ENCODE measurements at places on chromosomes 12 and 14. TPM values are rescaled to one million over a fixed set of nuclear protein-coding genes. Genes with fewer than 3 reads are reported as not detected.

GRCh38 chr12:53944907-53945847 lies 6.5 kb downstream of the HOXC13 start:
- H3K36me3 ChIP-seq = no peaks in the 10 kb centered on the region
- H3K27ac ChIP-seq = no peak overlapping the region
- no peaks in the 10 kb centered on the region for H3K4me1 ChIP-seq
- H3K4me3 ChIP-seq = no peak overlapping the region
- peaks cover 99% of the 10 kb centered on the region for H3K27me3 ChIP-seq

DNA sequence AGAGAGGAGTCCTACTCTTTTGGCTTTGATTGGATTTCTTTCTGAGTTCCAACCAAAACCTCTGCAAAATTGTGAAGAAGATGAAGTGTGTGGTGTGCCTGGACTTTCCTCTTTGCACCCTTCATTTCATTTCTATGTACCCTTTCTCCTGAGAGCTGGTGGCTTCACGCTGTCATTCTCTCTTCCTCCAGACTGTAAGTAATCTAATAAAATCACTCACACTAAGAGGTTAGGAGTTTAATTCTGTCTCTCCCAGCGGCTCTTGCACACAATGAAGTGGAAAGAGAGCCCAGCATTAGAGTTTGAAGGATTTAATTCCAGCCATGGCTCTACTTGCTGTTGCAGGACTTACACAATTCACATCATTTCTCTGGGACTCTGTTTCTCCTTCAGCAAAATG lies 37.8 kb upstream of the CRADD start:
- H3K4me3 ChIP-seq = no peak overlapping the region
- H3K27me3 ChIP-seq = no peaks in the 10 kb centered on the region
- H3K4me1 ChIP-seq = no peaks in the 10 kb centered on the region
- no peaks in the 10 kb centered on the region for H3K36me3 ChIP-seq

DNA sequence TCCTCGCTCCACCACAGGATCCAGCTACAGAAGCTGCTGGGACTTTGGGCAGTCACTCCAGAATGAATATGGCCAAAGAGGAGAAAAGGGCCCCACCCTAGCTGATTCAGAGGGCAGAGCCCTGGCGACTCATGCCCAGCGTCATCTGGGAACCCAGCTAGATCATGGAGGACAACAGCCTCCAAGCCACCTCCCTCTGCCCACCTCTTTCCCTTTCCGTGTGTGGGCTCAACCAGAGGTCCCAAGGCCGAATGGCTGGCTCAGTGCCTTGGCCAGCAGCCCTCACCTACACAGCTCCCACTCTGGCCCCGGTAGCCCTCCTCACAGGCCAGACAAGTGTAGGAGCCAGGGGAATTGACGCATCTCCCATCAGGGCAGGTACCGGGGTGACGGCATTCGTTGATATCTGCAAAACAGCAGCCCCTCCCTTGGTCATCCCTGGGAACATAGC lies 17.4 kb downstream of the ISCA2 start:
- H3K27ac ChIP-seq = no peak overlapping the region
- H3K27me3 ChIP-seq = no peaks in the 10 kb centered on the region
- H3K4me3 ChIP-seq = no peak overlapping the region
- no peak for DNase-seq

DNA sequence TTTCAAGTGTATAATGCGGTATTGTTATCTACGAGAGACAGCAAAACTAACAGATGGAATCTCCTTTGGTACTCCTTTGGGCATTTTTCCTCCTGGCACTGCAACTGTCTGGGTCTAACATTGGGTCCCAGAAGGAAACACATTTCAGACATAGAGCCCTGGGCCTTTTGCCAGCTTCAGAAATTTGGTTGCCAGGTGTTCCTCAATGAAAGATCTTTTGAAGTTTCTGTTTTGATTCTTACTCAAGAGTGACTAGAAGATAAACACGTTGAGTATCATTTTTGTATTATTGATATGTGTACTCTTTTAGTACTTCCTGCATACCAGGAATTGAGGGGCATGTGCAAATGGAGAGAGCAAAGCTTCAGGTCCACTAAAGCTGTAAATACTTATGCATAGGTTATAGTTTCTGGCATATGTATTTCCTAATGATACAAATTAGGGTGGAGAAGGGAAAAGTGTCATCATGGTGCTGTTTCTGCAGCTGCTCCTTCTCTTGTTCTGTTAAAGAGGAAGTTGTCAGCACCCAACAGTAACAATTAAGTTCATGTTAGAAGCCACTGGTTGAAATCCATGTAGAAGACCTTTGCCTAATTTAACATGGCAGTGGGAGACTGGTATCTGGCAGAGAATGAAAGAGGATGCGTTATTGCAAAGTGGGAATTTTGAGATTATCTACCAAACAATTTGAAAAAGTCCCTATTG lies 53.5 kb downstream of the SLC38A6 start:
- H3K27ac ChIP-seq = no peak overlapping the region
- no peaks in the 10 kb centered on the region for H3K4me1 ChIP-seq
- no peak overlapping the region for H3K4me3 ChIP-seq
- H3K36me3 ChIP-seq = no peaks in the 10 kb centered on the region

- no peak overlapping the region for H3K4me3 ChIP-seq
- peaks cover 16% of the 10 kb centered on the region for H3K4me1 ChIP-seq
- no peaks in the 10 kb centered on the region for H3K27me3 ChIP-seq
- no peak overlapping the region for H3K27ac ChIP-seq
- no peak for DNase-seq
- no peaks in the 10 kb centered on the region for H3K36me3 ChIP-seq
Measured at GRCh38 chr14:72451054-72451972, 442.6 kb downstream of the DPF3 start.

GRCh38 chr14:89618330-89618708 lies 201.3 kb upstream of the FOXN3 start:
- no peaks in the 10 kb centered on the region for H3K36me3 ChIP-seq
- peaks cover 25% of the 10 kb centered on the region for H3K4me1 ChIP-seq
- peak; percentile 23 for DNase-seq
- peak overlapping the region; percentile 48 for H3K4me3 ChIP-seq
- H3K27me3 ChIP-seq = no peaks in the 10 kb centered on the region
- peak overlapping the region; percentile 38 for H3K27ac ChIP-seq

GRCh38 chr14:39025810-39026627 lies 77.0 kb downstream of the SEC23A start:
- H3K4me3 ChIP-seq = no peak overlapping the region
- DNase-seq = peak; percentile 26
- H3K36me3 ChIP-seq = no peaks in the 10 kb centered on the region
- H3K27me3 ChIP-seq = no peaks in the 10 kb centered on the region

- peak overlapping the region; percentile 20 for H3K27ac ChIP-seq
- no peak overlapping the region for H3K4me3 ChIP-seq
- H3K36me3 ChIP-seq = no peaks in the 10 kb centered on the region
- peak; percentile 70 for DNase-seq
- no peaks in the 10 kb centered on the region for H3K27me3 ChIP-seq
- H3K4me1 ChIP-seq = no peaks in the 10 kb centered on the region
Measured at GRCh38 chr12:26691234-26691970, 141.6 kb downstream of the ITPR2 start.

DNA sequence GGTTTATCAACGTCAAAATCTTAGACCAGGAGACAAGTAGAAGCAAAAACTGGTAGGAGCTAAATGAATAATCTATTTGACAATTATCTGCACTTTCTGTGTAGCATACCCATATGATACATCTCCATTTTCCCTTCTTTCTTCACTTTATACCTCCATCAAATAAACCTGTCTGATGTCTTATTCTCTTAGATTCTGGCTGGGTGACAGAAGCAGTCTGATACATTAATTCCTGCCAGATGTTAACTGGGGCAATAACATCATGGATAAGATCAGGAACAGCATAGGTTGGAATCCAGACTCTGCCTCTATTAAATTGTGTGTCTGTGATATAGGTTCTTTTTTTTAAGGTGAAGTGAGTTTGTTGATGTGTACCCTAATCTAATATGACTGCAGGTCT lies 11.7 kb upstream of the RERG start:
- no peak for DNase-seq
- H3K4me3 ChIP-seq = no peak overlapping the region
- no peak overlapping the region for H3K27ac ChIP-seq
- H3K36me3 ChIP-seq = no peaks in the 10 kb centered on the region

- H3K4me1 ChIP-seq = peaks cover 25% of the 10 kb centered on the region
- no peaks in the 10 kb centered on the region for H3K27me3 ChIP-seq
- no peak for DNase-seq
- H3K27ac ChIP-seq = peak overlapping the region; percentile 82
- no peaks in the 10 kb centered on the region for H3K36me3 ChIP-seq
Measured at GRCh38 chr14:44960646-44961045, 1.1 kb downstream of the KLHL28 start.

DNA sequence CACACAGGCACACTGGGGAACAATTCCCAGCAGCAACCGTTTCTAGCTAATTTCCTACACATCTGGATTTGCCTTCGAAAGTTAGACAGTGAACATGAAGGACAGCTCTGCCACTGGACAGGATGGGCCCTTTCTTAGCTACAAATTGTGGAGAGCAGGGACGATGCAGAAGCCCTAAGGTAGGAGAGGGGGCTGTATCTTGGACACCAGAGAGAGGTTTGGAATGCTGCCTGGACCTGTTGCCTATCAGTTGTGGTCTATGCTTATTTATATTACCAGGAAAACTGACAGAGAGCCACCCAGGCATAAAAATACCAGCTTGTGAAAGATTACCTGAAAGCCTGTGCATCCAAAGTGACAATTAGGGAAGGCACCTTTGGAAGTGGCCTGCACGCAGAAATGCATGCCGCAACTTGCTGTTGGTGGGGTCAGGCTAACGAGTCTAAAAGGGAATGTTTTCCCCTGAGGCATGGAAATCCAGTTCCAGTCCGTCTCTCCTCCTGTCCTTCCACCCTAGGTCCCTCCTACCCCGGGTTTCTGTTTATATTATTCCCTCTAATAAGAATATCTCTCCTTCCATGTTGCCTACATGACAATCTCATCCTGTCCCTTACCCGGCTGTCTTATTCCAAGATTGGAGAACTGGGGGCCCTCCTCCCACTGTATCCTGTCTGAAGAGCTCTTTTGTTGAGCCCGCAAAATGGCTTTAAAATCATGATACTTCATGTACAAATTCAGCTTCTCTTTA lies 60.2 kb downstream of the MDM2 start:
- H3K4me3 ChIP-seq = no peak overlapping the region
- no peak overlapping the region for H3K27ac ChIP-seq
- no peaks in the 10 kb centered on the region for H3K4me1 ChIP-seq
- H3K36me3 ChIP-seq = no peaks in the 10 kb centered on the region
- no peak for DNase-seq
- no peaks in the 10 kb centered on the region for H3K27me3 ChIP-seq

DNA sequence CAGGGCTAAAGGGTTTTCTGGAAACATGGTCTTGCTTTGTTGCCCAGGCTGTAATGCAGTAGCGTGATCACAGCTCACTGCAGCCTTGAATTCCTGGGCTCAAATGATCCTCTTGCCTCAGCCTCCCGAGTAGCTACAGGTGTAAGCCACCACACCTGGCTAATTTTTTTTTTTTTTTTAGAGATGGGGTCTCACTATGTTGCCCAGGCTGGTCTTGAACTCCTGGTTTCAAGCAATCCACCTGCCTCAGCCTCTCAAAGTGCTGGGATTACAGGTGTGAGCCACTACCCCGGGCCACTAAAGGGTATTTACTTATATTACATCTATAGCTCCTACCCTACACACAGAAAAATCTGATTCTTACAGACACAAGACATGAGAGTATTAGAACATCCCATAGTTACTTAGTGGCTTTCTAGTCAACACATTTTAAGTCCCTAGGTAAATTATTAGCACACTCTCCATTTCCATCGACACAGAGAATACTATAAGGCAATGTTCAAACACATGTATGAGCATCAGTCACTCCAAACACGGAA lies 6.2 kb upstream of the DCAF11 start:
- H3K27me3 ChIP-seq = no peaks in the 10 kb centered on the region
- DNase-seq = no peak
- H3K4me3 ChIP-seq = no peak overlapping the region
- no peaks in the 10 kb centered on the region for H3K36me3 ChIP-seq
- H3K27ac ChIP-seq = no peak overlapping the region

- H3K27ac ChIP-seq = no peak overlapping the region
- H3K36me3 ChIP-seq = no peaks in the 10 kb centered on the region
- no peaks in the 10 kb centered on the region for H3K27me3 ChIP-seq
- no peak overlapping the region for H3K4me3 ChIP-seq
- peaks cover 6% of the 10 kb centered on the region for H3K4me1 ChIP-seq
Measured at GRCh38 chr12:75482646-75483045, 2.1 kb downstream of the GLIPR1 start.

- DNase-seq = no peak
Measured at GRCh38 chr14:50883827-50884197, 12.0 kb downstream of the ABHD12B start.

- no peak overlapping the region for H3K27ac ChIP-seq
- peaks cover 20% of the 10 kb centered on the region for H3K4me1 ChIP-seq
- H3K36me3 ChIP-seq = no peaks in the 10 kb centered on the region
Measured at GRCh38 chr12:42760550-42760949, 171.0 kb upstream of the PRICKLE1 start.

DNA sequence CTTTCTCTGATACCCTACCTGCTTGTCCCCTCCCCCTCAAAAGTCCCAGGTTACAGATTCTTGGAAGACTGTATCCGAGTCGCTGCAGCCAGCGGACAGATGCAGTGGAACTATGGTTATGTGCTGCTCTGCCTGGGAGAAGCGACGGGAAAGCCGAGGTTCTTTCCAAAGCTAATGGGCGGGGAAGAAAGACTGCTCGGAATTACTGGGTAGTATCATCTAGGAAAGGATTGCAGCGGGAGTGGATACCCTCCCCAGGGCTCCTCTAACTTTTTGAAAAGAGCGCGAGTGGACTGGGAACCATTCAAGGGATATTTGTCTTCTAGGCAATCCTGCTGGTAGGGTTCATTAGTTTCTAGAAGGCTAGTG lies 1.4 kb downstream of the PTHLH start:
- peak; percentile 16 for DNase-seq
- H3K4me3 ChIP-seq = peak overlapping the region; percentile 32
- no peaks in the 10 kb centered on the region for H3K36me3 ChIP-seq

The DTX1 gene
- total RNA-seq = 1.0 TPM

The CMA1 gene
- total RNA-seq = not detected

The HOXC5 gene
- 0.40 TPM for total RNA-seq

The TCP11L2 gene
- total RNA-seq = 30.7 TPM

The SIX4 gene
- total RNA-seq = 6.7 TPM

The OR4E2 gene
- not detected for total RNA-seq

The C1QL4 gene
- total RNA-seq = not detected

The XPOT gene
- total RNA-seq = 69.0 TPM
